Activated naive CD8-positive, alpha-beta T cell treated with anti-CD3 and anti-CD28 coated beads, Interleukin-2, amount 50 U/mL, for 16 hours (primary cell): ENCODE measurements at places on chromosomes 11 and 22.
A peak's percentile ranks its signal among the peaks of the same experiment; 100 is the strongest.

- DNase-seq: no peak
These were observed 43.9 kb upstream of the LMO2 start for GRCh38 chr11:33935461-33936456.

DNA sequence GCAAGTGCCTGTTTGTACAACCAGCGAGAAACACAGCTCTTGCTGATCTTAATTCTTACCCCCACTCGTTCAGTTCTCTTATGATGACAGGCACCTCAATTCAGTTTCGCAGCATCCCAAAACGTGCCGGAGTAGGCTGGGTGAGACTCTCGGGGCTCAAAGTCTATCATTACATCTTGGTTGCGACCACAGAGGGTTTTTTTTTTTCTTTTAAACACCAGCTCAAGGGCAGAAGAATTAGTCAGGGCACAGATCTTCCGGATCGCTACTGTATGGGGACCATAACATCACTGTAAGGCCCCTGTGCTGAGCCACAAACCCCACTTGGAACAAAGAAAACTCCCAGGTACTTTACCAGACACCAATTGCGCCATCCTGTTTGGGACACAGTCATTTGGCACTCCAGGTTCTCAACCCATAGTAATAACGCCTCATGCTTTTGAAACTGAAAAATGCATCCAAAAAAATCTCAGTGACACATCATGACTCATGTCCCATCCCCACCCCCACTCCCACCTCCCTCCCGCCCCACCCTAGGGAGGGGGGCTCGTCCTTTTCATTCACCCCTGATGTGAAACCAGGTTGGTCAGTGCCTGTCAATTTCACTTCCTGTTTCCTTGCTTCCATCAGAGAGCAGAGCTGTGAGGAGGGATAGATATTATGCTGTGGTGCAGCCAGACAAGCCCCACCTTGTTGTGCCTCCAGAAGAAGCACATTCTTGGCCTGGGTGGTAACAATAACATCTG is 41.0 kb upstream of the CD5 start:
- peak; percentile 88 for DNase-seq

- no peak for DNase-seq
These were observed 11.7 kb downstream of the B4GALNT4 start for GRCh38 chr11:380996-381395.

DNA sequence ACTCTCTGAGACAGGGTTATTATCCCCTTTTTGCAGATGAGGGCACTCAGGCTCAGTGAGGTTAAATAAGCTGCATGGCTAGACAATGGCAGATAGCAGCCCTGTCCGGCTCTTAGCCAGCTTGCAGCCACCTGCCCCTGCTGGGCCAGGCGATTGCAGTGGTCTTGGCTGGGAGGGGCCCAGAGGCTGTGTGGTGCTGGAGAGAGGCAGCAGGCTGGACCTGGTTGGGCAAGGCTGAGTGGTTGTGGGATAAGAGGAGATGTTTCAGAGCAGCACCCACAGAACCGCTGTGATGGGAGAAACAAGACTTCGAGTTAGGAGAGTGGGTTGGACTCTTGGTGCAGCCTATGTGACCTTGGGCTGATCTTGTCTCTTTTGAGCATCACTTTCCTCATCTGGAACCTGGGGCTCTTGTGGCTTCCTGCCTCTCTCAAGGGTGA is 25.5 kb downstream of the PTPRJ start:
- DNase-seq: no peak

DNA sequence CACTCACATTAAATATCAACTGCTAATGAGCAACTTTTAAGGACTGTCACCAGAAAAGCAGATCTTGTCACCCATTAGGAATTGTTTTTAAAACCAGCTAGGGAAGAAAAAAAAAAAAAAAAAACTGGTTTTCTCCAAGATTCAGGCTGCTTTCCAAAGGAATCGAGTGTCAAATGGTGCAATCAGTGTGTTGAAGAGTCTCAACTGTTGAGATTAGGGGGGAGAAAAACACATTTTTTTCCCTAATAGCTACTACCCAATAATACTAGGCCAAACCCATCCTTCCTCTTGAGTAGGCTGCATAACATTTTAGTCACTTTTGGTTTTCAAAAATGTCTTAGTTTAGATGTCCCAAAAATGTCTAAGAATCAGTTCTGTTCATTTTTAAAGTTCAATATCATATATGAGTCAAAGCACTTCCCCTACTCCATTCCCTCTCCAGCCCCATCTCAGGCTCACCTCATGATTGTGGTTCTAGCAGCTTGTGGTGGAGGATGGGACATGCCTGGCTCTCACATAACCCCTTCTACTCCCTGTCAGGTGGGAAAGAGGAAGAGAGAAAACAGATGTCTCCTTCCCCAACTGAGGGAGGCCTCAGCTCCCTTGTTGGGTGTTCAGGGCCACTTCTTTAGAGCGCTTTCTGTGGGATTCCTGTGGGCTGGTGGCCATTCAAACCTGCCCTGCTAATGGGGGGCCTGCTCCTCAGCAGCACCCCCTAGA is 193.6 kb downstream of the CWF19L2 start:
- DNase-seq: no peak

- DNase-seq: no peak
These were observed 89.0 kb upstream of the SHISAL1 start for GRCh38 chr22:44401783-44402110.

DNA sequence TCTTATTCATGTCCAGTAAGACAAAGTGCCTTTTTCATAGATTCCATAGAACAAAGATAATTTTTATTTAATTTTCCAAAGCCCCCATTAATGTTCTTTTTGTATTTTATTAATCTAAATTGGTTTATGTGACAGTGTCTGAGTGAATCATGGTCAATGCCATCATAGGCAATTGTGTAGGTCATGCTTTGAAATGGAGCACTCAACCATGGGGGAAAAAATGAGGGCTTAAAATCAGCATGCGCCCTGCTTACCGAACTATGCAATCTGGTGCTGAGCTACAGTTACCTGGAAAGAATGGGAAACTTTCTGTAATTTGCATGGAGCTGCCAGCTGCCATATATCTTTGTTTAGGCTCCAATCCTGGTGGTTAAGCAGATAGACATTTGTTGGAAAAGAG is 28.4 kb upstream of the RAB38 start:
- DNase-seq: no peak

DNA sequence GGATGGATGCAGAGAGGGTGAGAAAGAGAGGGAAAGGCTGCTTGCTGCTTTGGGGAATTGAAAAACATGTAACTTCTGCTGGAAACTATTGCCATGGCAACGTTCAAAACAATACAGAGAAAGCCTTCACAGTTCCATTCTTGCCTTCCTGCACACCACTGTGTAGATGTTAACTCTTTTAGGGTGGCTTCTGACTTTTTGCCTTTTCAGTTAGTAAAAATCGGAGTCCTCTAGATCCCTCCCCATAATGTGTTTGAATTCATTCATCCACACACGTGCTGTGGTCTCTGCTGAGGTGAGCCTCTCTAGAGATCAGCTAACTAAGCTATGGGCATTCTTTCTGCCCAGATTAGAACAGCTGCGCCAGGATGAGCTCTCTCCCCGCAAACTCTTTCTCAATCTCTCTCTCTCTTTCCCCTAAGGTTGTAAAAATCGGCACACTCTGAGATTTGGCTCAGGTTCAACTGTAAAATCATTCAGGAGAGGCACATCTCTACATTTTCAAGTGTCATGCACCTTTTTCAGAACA is 1178.3 kb downstream of the LRRC4C start:
- no peak for DNase-seq

DNA sequence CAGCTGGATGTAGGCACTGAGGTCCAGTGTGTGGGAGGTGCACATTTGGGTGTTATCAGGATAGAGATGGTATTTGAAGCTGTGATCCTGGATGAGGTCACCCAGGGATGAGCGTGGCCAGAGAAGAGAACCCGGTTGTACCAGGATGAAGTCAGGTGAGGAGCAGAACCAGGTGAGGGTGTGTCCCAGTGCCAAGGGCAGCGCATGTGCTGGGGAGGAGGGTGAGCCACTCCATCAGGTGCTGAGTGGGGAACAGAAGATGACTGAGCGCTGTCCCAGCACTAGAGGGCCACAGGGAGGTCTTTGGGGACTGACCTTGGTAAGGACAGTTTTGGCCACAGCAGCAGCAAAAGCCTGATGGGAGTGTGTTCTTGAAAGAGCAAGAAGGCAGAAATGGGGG is 2.7 kb downstream of the ARL2 start:
- DNase-seq: no peak

- no peak for DNase-seq
These were observed 885.6 kb downstream of the BRD1 start for GRCh38 chr22:48941903-48942575.

DNA sequence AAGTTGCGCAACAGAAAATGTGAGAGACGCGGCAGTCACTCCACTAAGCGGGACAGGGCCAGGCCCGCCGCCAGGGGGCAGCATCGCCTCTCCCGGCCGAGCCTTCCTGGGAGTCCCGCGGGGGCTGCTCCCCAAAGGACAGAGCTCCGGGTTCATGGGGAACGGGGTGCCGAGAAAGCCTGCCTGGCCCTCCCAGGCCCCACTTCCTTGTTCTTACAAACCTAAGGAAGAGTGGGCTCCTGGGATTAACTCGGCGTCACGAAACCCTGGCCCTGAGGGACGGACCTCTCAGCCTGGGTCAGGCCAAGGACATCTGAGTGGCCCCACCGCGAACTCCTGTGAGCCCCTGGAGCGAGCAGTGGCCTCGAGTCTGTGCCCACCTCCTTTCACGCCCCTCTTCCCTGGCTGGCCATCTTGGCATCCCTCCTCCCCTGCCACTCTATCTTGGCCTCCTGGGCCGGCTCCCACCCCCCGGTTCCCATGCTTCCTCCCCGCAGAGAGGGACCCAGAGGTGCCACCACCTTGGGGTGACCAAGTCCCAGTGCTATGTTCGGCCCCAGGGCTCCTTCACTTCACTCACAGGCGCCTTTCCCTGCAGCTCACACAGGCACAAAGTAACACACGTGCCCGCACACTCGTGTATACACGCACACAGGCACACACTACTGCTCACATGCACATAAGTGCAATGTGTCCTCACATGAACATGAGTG is 99.9 kb upstream of the FGF3 start:
- peak; percentile 37 for DNase-seq

- DNase-seq: no peak
These were observed 593 bp downstream of the FAM118B start for GRCh38 chr11:126212089-126212660.

DNA sequence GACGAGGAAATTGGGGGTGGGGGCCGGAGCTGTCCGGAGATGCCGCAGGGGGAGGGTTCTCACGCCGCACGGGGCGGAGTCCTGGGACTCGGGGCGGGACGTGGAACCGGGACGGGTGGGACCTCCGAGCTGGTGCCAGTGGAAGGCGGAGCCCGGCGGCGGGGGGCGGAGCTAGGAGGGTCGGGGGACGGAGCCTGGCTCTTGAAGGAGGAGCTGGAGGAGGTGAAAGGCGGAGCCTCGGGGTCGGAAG is 271 bp downstream of the FKBP2 start:
- DNase-seq: peak; percentile 99

DNA sequence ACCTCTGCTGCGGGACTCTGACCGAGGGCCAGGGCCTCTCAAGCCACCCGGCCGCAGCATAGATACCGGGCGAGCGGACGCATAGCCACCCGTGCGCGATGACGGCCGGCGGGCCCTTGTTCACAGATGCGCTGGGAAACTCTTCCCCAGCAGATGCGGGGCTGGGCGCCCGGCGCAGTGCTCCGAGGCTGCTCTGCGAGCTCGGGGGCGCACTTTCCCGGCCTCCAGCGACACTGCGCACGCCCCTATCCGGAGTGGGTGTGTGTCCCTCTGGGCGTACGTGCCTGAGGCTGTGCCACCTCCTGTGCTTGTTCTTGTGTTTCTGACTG is 104.7 kb upstream of the E2F8 start:
- DNase-seq: no peak

DNA sequence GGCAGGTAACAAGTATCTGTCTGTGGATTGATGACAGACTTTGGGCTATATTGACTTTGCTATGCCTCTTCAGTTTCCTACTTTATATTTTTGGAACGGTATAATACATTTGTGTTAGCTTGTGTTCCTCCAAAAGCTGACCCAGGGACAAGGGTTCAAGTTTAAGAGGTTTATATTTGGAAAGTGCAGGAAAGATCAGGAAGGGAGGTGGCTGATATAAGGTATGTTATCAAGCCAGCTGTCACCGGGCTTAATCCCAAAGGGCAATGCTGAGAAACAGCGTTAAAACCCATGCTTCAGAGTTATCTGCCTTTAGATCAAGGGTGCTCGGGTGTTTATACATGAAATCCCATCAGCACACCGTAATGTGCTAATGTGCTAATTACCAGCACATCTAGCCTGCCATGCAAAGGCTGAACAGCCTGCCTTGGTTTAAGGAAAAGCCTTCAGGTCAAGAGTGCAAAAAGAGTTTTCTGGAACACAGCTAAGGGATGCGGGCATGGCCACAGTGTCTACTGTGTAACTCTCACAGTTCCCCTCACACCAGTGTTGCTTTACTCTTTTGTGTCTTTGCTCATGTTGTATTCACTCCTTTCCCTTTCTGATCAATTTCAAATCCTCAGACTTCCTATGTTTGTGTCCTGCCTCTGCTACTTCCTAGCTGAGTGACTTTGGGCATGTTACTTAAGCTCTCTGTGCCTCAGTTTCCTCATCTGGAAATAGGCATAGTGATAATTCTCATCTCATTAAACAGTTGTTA is 77.5 kb downstream of the BDNF start:
- no peak for DNase-seq

GRCh38 chr22:31326877-31327276 is 19.3 kb downstream of the PATZ1 start:
- DNase-seq: no peak

GRCh38 chr22:38566726-38567504 is 3.1 kb downstream of the DMC1 start:
- DNase-seq: no peak

DNA sequence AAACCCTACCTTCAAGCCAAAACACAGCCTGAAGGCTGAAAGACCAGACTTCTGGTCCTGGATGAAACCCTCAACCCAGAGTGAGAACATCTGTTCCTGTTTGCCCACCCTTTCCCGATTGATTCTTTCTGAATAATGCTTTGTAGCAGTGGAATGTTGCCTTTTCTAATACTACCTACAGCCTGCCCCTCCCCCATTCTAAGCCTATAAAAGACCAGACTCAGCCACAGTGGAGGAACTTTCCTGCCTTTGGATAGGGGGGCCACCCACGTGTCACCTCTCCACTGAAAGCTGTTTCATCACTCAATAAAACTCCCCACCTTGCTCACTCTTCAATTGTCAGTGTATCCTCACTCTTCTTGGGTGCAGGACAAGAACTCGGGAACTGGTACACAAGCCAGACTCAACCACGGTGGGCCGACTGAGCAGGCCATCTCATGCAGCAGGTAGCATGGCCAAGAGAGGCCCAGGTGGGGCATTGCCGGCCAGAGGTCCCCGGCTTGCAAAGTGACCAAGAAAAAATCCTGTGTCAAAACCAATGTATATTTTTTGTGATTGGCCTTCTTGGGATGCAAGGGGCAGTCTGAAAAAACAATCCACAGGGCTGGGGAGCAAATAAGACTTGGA is 6.6 kb upstream of the APOL6 start:
- no peak for DNase-seq

GRCh38 chr11:118156531-118157185 is 4.0 kb upstream of the SCN4B start:
- DNase-seq: no peak

GRCh38 chr11:34505874-34506273 is 7.7 kb downstream of the ELF5 start:
- DNase-seq: no peak

GRCh38 chr11:15157181-15157580 is 42.5 kb downstream of the INSC start:
- DNase-seq: no peak

- no peak for DNase-seq
These were observed 65.3 kb downstream of the WNT11 start for GRCh38 chr11:76140912-76141574.

GRCh38 chr11:117996058-117996457 is 9.9 kb downstream of the IL10RA start:
- DNase-seq: no peak
